ENCODE measurements at places on chromosomes 3 and 15. TPM values are rescaled to one million over a fixed set of nuclear protein-coding genes. Genes with fewer than 3 reads are reported as not detected.
A peak's percentile ranks its signal among the peaks of the same experiment; 100 is the strongest.

- H3K4me1 ChIP-seq: no peaks in the 10 kb centered on the region
- H3K36me3 ChIP-seq: no peaks in the 10 kb centered on the region
- no peak overlapping the region for H3K4me3 ChIP-seq
- no peak for DNase-seq
Measured at GRCh38 chr3:144650380-144650779, 678.8 kb downstream of the DIPK2A start.

DNA sequence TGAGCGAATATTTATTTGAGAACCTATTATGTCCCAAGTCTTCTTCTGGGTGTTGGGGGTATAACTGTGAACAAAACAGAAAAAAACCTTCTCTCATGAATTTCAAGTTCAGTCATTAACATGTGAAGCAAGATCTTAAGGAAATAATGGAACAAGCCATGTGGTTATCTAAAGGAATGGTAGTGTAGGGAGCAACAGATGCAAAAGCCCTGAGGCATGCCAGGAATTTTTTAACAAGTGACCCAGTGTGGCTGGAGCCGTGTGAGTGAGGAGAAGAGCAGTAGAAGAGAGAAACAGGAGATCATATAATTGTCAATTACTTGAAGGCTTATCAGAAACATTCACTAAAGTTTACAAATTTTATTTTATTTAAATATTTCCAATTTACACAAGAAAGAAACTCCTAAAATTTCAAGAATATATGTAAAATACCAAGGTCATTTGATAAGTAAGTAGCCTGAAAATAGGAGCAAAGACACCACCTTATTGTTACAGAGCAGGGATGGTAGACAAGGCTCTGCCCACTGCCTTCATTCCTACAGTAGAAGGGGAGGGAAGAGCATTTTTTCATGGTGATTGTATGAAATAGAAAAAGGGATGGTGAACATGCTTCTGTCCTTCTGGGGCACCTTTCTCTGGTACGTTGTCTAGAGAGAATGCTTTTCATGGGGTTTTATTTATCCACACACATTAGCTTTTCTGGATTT, 345.1 kb downstream of the PLOD2 start:
- no peak for DNase-seq
- no peak overlapping the region for H3K27ac ChIP-seq
- no peaks in the 10 kb centered on the region for H3K36me3 ChIP-seq

- no peak for DNase-seq
- H3K4me1 ChIP-seq: no peaks in the 10 kb centered on the region
- no peak overlapping the region for H3K27ac ChIP-seq
- no peaks in the 10 kb centered on the region for H3K36me3 ChIP-seq
Measured at GRCh38 chr15:35693886-35694285, 147.9 kb upstream of the DPH6 start.

Gene SLC24A5
- not detected for total RNA-seq

GRCh38 chr3:55406696-55407425, 80.2 kb downstream of the WNT5A start:
- no peaks in the 10 kb centered on the region for H3K4me1 ChIP-seq
- no peaks in the 10 kb centered on the region for H3K27me3 ChIP-seq
- no peak overlapping the region for H3K4me3 ChIP-seq
- DNase-seq: no peak
- no peaks in the 10 kb centered on the region for H3K36me3 ChIP-seq

GRCh38 chr3:42164656-42165055, 73.5 kb downstream of the TRAK1 start:
- no peak overlapping the region for H3K4me3 ChIP-seq
- no peak for DNase-seq
- H3K27me3 ChIP-seq: no peaks in the 10 kb centered on the region

Gene GUCA1C
- total RNA-seq: not detected

GRCh38 chr3:30012941-30013543, 593.4 kb upstream of the TGFBR2 start:
- no peaks in the 10 kb centered on the region for H3K27me3 ChIP-seq
- DNase-seq: peak; percentile 11
- no peaks in the 10 kb centered on the region for H3K36me3 ChIP-seq
- H3K4me3 ChIP-seq: no peak overlapping the region
- H3K4me1 ChIP-seq: peaks cover 3% of the 10 kb centered on the region

DNA sequence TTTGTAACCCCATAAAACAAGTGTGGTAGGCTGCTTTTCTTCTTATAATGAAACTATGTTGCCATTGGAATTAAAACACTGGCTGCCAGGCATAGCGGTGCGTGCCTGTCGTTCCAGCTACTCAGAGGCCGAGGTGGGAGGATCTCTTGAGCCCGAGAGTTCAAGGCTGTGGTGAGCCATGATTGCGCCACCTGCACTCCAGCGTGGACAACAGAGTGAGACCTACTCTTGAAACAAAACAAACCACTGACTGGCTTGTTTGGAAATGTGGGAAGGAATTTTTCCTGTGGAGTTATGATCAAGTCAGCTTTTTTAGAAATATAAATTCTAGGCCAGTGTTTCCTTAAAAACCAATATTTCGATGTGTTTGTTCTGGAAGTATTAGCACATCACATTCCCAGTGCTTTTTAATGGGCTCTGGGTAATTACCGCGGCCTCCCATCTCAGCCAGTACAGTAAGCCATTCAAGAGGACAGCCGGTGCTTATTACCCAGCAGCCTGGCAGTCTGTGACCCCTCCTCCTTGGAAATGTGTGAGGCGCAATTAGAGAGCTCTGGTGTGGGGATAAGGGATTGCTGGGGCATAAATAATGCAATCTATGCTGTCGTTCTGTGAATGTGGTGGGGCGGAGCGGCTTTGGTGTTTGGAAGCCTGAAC, 58.3 kb upstream of the TRAK1 start:
- H3K27me3 ChIP-seq: no peaks in the 10 kb centered on the region
- H3K27ac ChIP-seq: peak overlapping the region; percentile 36
- DNase-seq: no peak
- H3K4me1 ChIP-seq: peaks cover 36% of the 10 kb centered on the region
- H3K4me3 ChIP-seq: no peak overlapping the region

- H3K36me3 ChIP-seq: peaks cover 60% of the 10 kb centered on the region
- DNase-seq: no peak
- no peak overlapping the region for H3K4me3 ChIP-seq
Measured at GRCh38 chr3:149000206-149000745, 8.9 kb downstream of the GYG1 start.
